CD4-positive, alpha-beta memory T cell (primary cell): ENCODE measurements at places on chromosomes 11 and 22.

DNA sequence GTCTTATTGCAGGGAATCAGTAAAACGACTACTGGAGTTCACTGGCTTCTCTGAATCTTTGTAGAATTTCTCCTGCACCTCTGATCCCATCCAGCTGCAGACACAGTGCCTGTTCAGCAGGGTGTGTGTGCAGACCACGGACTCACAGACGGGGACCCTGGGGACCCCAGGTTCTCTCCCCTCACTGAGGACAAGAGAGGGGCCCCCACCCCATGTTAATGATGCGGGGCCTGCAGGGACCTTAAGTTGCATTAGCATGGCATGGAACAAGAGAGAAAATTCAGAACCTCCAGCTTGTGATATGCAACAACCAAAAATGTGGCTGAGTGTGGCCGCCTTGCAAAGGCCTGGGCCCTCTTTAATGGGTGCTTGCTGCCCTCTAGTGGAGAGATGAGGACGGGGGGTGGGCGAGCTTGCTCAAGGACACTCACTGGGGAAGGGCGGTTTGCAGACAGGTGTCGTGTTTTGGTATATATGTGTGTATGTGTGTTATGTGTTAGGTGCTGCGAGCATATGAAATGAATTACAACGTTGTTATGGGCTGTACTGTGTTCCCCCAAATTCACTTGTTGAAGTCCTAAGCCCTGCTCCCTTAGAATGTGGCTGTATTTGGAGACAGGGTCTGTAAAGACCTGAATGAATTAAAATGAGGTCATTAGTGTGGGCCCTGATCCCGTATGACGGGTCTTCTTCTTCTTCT is 84.4 kb upstream of the SEPTIN5 start:
- DNase-seq: peak; percentile 84

DNA sequence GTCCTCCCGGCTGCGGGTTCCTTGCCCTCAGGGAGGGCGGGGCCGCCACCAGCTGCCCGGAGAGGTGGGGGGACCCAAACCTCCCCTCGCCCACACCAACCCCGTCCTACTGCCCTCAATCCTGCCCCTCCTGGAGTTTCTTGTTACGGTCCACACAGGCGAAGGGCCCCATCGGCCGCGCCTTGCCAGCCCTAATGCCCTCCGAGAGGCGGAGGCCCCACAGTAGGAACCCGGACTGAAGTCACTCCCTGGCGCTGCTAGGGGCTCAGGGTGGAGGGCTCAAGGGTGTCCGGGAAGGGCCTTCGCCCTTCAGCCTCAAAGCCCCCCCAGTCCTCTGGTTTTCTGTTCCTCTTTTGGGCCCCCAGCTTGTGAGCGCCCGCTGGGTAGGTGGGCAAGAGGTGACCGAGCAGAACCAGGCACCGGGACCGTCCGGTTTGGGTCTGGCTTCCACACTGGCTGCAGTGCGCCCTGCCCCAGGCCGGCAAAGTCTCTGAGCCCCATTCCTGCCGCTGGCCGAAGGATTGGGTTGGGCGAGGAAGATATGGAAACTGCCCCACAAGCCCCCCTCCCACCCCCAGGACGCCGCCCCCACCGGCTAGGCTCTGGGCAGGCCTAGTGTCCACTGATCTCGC is 24.5 kb downstream of the DUSP8 start:
- no peak for DNase-seq

GRCh38 chr22:21569459-21570170 is 2.1 kb downstream of the UBE2L3 start:
- no peak for DNase-seq

GRCh38 chr11:70078095-70078780 is at the start of gene ANO1:
Gene ANO1 (plus strand): TSS chr11:70078317. CDS start chr11:70078607, 290 bp downstream.
- DNase-seq: no peak

DNA sequence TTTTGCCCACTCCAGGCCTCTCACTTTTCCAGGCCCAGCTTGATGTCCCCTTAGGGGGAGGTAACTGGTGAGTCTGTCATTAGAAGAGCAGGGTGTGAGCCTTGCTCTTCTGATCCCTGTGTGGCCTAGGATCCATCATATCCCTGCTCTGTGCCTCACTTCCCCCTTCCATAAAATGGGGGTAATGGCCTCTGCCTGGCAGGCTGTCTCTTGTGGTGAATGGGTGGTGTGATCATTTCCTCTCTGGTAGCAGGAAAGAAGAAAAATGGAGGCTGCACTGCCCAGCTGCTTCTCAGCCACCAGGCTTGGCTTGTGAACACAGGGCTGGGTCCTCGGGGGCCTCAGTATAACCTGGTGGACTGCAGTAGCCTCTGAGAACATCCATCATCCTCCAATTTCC is 5.6 kb downstream of the ARHGEF17 start:
- no peak for DNase-seq

DNA sequence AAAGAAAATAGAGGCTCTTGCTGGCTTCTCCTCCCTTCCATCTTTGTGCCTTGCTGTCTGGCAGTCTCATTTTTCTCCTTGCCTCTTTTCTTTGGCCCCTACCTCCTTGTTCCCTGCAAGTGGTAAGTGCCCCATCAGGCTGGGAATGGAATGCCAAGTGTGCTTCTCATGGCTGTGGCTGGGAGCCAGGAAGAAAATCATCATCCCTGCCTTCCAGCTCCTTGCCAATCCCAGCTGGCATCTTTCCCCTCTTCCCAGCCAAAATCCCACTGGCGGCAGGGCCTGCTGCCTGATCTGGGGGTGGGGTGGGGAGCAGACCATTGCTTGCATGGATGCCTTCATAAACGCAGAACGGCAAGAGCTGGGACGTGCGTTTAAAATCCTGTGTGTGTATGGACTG is 27.0 kb upstream of the SLC25A18 start:
- no peak for DNase-seq

DNA sequence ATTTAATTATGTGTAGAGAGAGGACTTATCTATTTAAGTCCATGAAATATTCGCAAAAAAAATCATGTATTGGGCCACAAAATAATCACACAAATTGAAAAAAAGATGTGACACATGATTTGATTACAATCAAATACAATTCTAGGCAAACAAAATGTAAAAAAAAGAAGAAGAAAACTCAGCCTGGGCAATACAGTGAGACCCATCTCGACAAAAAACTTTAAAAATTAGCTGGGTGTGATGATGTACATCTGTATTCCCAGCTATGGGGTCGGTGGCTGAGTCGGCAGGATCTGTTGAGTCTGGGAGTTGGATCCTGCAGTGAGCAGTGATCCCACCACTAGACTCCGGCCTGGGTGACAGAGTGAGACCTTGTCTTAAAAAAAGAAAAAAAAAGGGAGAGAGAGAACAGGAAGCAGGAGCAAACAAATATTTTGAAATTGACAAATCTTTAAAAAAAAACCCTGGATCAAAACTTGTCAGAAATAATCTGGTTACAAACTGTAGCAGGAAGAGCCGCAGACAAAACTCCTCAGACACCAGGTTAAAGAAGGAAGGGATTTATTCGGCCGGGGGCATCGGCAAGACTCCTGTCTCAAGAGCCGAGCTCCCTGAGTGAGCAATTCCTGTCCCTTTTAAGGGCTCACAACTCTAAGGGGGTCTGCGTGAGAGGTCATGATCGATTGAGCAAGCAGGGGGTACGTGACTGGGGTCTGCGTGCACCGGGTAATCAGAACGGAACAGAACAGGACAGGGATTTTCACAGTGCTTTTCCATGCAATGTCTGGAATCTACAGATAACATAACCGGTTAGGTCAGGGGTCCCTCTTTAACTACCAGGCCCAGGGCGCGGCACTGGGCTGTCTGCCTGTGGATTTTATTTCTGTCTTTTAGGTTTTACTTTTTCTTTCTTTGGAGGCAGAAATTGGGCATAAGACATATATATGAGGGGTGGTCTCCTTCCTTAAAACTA is 3.3 kb upstream of the TYMP start:
- DNase-seq: no peak

DNA sequence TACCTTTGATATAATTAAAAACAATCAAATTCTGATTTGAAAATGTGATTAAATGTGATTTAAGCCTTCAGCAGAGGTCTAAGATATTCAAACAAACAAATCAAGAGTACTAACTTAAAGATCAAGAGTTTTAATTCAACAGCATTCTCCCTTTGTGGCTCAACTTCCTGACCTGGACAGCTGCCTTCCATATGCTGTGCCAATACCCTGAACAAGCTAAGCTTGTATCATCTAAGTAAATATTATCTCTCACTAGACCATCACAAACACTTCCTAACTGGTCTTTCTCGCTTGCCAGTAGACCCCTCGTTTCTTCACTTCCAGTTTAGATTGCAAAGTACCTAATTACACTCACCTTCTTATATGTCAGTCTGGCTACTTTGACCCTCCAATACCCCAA is 35.9 kb upstream of the P4HA3 start:
- DNase-seq: no peak

GRCh38 chr22:41127451-41127850 is 35.1 kb downstream of the EP300 start:
- no peak for DNase-seq

GRCh38 chr11:61555051-61555969 is 25.6 kb downstream of the SYT7 start:
- DNase-seq: no peak

DNA sequence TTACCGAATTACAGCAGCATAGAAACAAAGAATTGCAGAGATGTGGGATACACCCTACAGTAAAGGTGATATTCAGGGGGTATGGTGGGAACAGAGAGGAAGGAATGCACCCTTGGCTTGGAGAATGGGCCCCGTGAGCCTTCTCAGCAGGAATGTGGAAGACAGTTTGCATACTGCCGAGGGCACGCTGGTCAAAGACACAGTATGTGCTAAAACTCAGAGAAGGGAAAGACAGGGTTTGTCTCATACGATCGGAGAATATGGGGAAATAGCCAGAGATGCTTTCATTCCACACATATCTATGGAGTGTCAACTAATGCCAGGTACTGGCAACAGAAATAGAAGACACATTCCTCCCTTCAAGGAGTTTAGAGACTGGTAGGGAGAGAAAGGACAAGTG is 36.9 kb downstream of the UBASH3B start:
- no peak for DNase-seq

GRCh38 chr22:28581016-28581415 is 98.6 kb downstream of the TTC28 start:
- DNase-seq: no peak

GRCh38 chr11:14261066-14261465 is 97.9 kb downstream of the RRAS2 start:
- DNase-seq: no peak

DNA sequence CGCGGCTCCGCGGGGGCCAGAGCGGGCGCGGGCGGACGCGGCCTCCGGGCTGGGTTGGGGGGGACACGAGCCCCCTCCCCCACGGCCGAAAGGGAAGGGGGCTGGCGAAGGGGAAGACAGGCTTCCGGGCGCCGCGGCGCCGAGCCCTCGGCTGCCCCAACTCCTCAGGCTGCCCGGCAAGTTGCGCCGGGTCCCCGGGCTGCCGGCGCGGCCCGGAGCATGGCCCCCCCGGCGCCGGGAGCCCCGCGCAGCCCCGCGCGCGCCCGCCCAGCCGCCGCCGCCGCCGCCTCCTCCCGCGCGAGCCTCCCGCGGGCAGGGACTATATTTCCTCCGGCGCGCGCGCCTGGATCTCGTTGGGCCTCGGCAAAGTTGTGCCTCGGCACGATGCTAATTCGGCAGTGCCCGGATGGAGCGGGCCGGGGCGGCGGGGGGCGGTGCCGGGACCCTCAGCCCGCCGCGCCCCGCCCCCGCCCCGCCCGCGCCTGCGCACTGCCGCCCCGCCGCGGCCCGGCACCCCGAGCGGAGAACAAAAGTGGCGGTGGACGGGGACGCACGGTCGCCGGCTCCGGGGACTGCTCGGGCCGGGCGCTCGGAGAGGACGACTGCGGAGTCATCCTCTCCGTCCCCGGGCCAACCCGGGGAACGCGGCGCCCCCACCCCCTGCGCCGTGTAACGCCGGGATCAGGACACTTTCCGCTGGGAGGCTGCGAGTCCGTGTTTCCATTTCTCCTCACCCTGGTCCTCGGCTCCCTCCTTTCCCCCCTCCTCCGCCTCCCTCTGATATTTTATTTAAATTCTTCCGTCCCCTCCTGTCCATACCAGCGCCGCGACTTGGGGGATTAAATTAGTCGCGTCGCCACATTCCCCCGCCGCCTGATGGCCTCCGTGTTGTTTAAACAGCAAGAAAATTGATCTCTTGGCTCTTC is at the start of gene PHF21B:
Gene PHF21B, minus strand, starts transcription at position 400 of the 926 bp plus-strand sequence. CDS start 456 bp downstream, outside the sequence.
- DNase-seq: no peak

GRCh38 chr11:2215561-2216399 is 44.2 kb upstream of the TH start:
- DNase-seq: no peak

GRCh38 chr11:68300076-68300830 is 12.1 kb upstream of the LRP5 start:
- DNase-seq: no peak

- DNase-seq: no peak
These were observed 2.3 kb upstream of the ADORA2A start for GRCh38 chr22:24424901-24425775.

- no peak for DNase-seq
These were observed 18.2 kb downstream of the NFAM1 start for GRCh38 chr22:42414021-42414420.

DNA sequence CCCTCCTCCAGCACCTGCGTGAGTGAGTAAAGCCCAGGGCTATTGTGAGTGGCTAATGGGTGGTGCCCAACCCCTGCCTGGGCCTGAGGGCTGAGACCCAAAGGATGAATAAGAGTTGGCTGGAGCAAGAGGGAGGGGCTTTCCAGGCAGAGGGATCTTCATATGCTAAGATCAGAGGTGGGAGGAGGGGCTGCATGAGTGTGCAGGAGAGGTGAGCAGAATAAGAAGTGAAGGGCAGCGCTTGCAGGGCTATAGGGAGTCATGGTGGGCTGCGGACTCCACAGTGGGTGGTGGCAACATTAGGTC is 3.9 kb downstream of the EMID1 start:
- DNase-seq: no peak

DNA sequence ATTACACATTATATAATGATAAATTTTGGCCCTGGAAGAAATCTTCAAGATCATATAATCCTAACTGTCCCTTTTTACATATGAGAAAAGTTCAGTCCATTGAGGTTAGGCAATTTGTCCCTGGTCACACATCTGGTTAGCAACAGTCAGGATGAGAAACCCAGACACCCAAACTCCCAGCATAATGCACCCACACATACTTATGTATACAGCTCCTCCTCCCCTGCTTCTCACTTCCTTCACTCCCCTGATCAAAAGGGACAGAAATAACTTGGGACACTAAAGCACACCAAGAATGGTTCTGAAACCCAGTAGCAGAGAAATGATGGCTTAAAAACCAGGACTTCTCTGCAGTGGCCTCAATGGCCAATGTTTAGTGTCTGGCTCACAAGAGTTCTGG is 11.1 kb downstream of the NUMA1 start:
- no peak for DNase-seq

- DNase-seq: no peak
These were observed 2.7 kb upstream of the MUC5B start for GRCh38 chr11:1219834-1220815.
